ENCODE measurements at places on chromosomes 1 and 21.

GRCh38 chr21:22235866-22236590 lies 1237.8 kb downstream of the NCAM2 start:
- DNase-seq = no peak
- H3K4me1 ChIP-seq = no peaks in the 10 kb centered on the region
- no peak overlapping the region for H3K4me3 ChIP-seq
- H3K27me3 ChIP-seq = no peaks in the 10 kb centered on the region
- H3K27ac ChIP-seq = no peak overlapping the region

DNA sequence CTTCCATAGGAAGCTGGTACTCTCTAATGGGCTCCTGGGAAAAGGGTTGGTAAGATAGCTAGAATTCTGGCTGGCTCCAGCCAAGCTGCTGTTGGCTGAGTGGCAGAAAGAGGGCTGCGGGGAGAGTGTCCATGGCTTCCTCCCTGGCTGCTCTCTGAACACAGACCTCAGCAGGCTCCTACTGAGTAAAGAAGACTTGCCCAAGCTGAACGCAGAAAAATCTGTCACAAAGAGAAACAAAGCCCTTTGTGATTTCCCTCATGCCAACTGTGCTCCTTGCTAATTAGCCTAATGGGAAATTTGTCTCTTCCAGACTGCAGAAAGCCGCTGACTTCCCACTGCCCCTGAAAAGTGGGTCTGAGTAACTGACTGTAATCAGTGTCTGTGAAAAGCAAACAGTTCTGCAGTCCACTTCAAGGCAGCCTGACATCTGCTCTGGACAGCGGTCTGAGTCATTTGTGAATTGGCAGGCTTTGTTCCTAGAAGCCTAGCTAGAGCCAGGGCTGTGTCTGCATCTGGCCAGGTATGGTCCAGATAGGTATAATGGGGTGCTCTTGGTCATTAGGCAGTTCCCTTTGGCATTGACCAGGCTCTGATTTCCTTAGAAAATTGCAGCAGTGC lies 282.8 kb downstream of the ZNF648 start:
- no peaks in the 10 kb centered on the region for H3K36me3 ChIP-seq
- H3K27me3 ChIP-seq = no peaks in the 10 kb centered on the region
- H3K4me3 ChIP-seq = no peak overlapping the region
- no peak for DNase-seq
- H3K4me1 ChIP-seq = no peaks in the 10 kb centered on the region

GRCh38 chr1:31605908-31606427 lies 11.5 kb upstream of the HCRTR1 start:
- H3K4me1 ChIP-seq = no peaks in the 10 kb centered on the region
- DNase-seq = peak; percentile 47
- H3K36me3 ChIP-seq = no peaks in the 10 kb centered on the region

GRCh38 chr1:188476606-188477005 lies 1647.9 kb downstream of the PLA2G4A start:
- no peaks in the 10 kb centered on the region for H3K4me1 ChIP-seq
- no peaks in the 10 kb centered on the region for H3K27me3 ChIP-seq
- H3K4me3 ChIP-seq = no peak overlapping the region

- no peak overlapping the region for H3K27ac ChIP-seq
- no peak overlapping the region for H3K4me3 ChIP-seq
- DNase-seq = no peak
- H3K27me3 ChIP-seq = no peaks in the 10 kb centered on the region
Measured at GRCh38 chr1:95057351-95057750, 15.4 kb downstream of the ALG14 start.

DNA sequence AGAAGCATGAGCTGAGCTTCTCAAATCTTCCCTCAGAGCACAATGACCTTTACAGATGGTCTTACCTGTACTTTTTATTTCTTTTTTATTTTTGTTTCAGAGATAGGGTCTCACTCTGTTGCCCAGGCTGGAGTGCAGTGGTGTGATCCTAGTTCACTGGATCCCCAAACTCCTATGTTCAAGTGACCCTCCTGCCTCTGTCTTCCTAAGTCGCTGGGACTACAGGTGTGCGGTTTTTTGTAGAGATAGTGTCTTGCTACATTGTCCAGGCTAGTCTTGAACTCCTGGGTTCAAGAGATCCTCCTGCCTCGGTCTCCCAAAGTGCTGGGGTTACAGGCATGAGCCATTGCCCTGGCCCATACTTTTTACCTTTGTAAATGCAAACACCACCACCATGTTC lies 56.0 kb upstream of the LPGAT1 start:
- DNase-seq = no peak
- no peaks in the 10 kb centered on the region for H3K36me3 ChIP-seq
- H3K27me3 ChIP-seq = peaks cover 6% of the 10 kb centered on the region

GRCh38 chr1:203142684-203143408 lies 15.3 kb downstream of the ADORA1 start:
- no peaks in the 10 kb centered on the region for H3K27me3 ChIP-seq
- no peak for DNase-seq
- no peaks in the 10 kb centered on the region for H3K36me3 ChIP-seq
- H3K4me1 ChIP-seq = peaks cover 3% of the 10 kb centered on the region
- no peak overlapping the region for H3K27ac ChIP-seq

DNA sequence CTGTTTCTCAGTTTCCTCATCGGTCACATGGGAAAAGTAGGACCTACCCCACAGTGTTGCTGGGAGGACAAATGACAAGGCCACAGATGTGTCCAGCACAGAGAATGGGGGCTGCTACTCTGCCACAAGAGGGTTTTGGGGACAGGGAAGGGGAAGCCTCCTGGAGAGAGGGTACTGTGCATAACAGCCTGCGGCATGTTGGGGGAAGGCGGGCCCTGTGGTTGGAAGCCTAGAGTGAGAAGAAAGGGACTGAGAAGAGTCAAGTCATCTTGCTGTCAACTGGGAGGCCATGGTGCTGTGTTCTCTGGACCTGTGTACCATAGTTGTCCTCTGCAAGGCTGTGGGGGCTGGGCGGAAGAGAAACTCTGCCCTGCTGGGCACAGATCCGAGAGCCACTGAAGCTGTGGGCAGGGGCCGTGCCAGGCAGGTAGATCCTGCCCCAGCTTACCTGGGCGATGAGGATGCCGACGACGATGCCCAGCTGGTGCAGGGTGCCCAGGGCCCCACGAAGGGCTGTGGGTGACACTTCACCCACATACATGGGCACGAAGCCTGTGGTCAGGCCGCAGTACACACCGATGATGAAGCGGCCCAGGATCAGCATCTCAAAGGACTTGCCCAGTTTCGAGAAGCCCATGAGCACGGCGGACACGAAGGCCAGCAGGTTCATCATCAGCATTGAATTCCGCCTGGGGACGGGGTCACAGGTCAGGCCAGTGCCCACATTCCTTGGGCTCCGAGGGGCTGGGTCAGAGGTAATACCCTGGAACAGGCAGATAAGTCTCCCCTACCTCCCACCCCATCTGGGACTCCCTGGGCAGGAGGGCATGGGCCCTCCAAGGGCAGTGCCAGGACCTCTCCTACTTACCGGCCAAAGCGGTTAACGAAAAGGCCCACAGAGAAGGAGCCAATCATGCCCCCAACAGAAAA lies 28.2 kb downstream of the SLC2A1 start:
- H3K36me3 ChIP-seq = peaks cover 24% of the 10 kb centered on the region
- no peak overlapping the region for H3K27ac ChIP-seq
- H3K4me1 ChIP-seq = no peaks in the 10 kb centered on the region
- DNase-seq = no peak
- no peaks in the 10 kb centered on the region for H3K27me3 ChIP-seq
- no peak overlapping the region for H3K4me3 ChIP-seq

DNA sequence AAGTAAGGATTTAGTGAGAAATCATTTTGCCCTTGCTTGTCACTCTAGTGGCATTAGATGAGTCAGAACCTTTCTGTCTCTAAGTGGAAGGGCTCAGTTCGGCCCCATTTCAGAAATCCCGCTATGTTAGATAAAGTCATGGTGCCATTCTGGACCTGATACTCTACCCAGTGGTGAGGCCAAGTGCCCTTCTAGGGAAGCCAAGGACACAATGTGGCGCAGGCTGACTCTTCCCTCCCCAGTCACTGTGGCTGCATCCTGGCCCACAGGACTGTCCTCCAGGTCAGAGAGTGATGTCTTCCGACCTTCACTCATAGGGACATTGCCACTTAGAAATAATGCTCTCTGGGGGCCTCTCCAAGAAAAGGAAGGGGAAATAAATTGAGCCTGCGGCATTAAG lies 48.3 kb upstream of the MTR start:
- no peaks in the 10 kb centered on the region for H3K27me3 ChIP-seq
- no peak overlapping the region for H3K27ac ChIP-seq
- no peaks in the 10 kb centered on the region for H3K36me3 ChIP-seq
- no peak for DNase-seq
- no peaks in the 10 kb centered on the region for H3K4me1 ChIP-seq

GRCh38 chr1:47921935-47922415 lies 75.2 kb downstream of the TRABD2B start:
- no peak for DNase-seq
- H3K4me1 ChIP-seq = no peaks in the 10 kb centered on the region
- no peak overlapping the region for H3K4me3 ChIP-seq
- no peak overlapping the region for H3K27ac ChIP-seq
- no peaks in the 10 kb centered on the region for H3K27me3 ChIP-seq

- no peak overlapping the region for H3K4me3 ChIP-seq
- no peaks in the 10 kb centered on the region for H3K27me3 ChIP-seq
- H3K36me3 ChIP-seq = no peaks in the 10 kb centered on the region
Measured at GRCh38 chr1:232621050-232621449, 8.9 kb downstream of the SIPA1L2 start.

DNA sequence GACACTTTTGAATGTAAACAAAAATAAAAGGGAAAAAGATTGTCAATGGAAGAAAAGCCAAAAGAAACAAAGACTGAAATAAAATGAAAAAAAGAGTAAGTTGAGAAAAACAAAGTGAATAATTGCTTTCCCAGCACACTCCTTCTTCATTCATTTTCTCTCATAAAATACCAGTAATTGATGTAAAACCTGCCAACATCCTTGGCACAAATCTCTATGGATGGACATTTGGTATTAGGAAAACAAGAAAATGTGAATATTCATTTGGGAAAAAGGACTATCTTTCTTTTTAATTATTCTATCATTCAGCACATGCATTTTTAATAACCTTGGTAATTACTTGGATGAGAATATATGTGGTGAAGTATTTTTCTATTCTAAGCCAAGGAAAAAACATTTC lies 204.4 kb upstream of the TNR start:
- DNase-seq = no peak
- no peak overlapping the region for H3K4me3 ChIP-seq
- H3K4me1 ChIP-seq = no peaks in the 10 kb centered on the region
- H3K36me3 ChIP-seq = no peaks in the 10 kb centered on the region

- H3K4me3 ChIP-seq = no peak overlapping the region
- no peaks in the 10 kb centered on the region for H3K36me3 ChIP-seq
- H3K27me3 ChIP-seq = no peaks in the 10 kb centered on the region
- DNase-seq = no peak
Measured at GRCh38 chr1:165875604-165876003, 48.2 kb downstream of the UCK2 start.

DNA sequence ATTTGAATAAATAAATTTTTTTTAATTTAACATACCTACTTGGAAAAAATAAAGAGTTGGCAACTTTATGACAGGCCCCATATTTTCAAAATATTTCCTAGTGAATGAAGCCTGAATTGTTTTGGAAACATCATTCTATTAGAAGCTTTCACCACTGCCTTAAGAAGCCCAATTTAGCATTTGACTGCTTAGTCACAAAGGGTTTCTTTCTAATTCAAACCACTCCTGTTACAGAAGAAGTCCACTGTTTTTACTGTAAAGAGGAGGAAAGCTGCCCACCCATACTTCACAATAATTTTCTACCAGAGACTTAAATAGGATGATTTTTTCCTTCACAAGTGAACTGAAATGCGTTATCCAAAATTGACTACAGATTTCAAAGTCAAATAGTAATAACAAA lies 534.6 kb upstream of the PTBP2 start:
- no peak overlapping the region for H3K4me3 ChIP-seq
- no peaks in the 10 kb centered on the region for H3K4me1 ChIP-seq
- no peak for DNase-seq
- no peak overlapping the region for H3K27ac ChIP-seq

- H3K36me3 ChIP-seq = no peaks in the 10 kb centered on the region
- no peak overlapping the region for H3K4me3 ChIP-seq
- DNase-seq = no peak
- no peaks in the 10 kb centered on the region for H3K27me3 ChIP-seq
- H3K27ac ChIP-seq = no peak overlapping the region
Measured at GRCh38 chr1:29749024-29749945, 513.0 kb downstream of the PTPRU start.

GRCh38 chr1:91750398-91750996 lies 135.5 kb downstream of the TGFBR3 start:
- DNase-seq = peak; percentile 49
- no peaks in the 10 kb centered on the region for H3K27me3 ChIP-seq
- peaks cover 20% of the 10 kb centered on the region for H3K4me1 ChIP-seq
- no peak overlapping the region for H3K4me3 ChIP-seq

- H3K27ac ChIP-seq = peak overlapping the region; percentile 82
- peak; percentile 85 for DNase-seq
- no peak overlapping the region for H3K4me3 ChIP-seq
- peaks cover 16% of the 10 kb centered on the region for H3K4me1 ChIP-seq
- no peaks in the 10 kb centered on the region for H3K36me3 ChIP-seq
- H3K27me3 ChIP-seq = no peaks in the 10 kb centered on the region
Measured at GRCh38 chr1:58395355-58395754, 151.2 kb downstream of the OMA1 start.

DNA sequence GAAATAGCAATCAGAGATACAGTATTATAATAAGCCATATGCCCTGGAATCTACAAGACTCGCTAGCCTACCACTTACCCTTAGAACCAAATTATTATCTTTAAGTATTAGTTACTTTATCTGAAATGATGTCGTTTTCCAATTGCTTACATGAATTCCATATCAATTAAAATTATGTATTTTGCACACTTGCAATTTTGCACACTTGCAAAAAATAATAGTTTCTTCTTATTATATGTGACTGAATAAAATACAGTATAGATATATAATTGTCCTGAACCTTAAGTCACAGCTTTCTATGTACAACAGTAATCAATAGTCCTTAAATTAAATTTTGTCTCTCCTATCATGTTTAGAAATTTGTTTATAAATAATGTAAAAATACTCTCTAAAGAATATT lies 2095.1 kb downstream of the NCAM2 start:
- no peak overlapping the region for H3K27ac ChIP-seq
- no peak for DNase-seq

- no peaks in the 10 kb centered on the region for H3K36me3 ChIP-seq
- H3K4me1 ChIP-seq = peaks cover 25% of the 10 kb centered on the region
- no peak overlapping the region for H3K4me3 ChIP-seq
- no peak overlapping the region for H3K27ac ChIP-seq
- DNase-seq = no peak
- no peaks in the 10 kb centered on the region for H3K27me3 ChIP-seq
Measured at GRCh38 chr1:85363521-85363920, 87.1 kb upstream of the BCL10 start.

Data from fibroblast of lung (primary cell).